ENCODE measurements at places on chromosomes 12 and 14.

- peak; percentile 99 for DNase-seq
Measured at GRCh38 chr12:123365025-123365917, 624 bp upstream of the SBNO1 start.

DNA sequence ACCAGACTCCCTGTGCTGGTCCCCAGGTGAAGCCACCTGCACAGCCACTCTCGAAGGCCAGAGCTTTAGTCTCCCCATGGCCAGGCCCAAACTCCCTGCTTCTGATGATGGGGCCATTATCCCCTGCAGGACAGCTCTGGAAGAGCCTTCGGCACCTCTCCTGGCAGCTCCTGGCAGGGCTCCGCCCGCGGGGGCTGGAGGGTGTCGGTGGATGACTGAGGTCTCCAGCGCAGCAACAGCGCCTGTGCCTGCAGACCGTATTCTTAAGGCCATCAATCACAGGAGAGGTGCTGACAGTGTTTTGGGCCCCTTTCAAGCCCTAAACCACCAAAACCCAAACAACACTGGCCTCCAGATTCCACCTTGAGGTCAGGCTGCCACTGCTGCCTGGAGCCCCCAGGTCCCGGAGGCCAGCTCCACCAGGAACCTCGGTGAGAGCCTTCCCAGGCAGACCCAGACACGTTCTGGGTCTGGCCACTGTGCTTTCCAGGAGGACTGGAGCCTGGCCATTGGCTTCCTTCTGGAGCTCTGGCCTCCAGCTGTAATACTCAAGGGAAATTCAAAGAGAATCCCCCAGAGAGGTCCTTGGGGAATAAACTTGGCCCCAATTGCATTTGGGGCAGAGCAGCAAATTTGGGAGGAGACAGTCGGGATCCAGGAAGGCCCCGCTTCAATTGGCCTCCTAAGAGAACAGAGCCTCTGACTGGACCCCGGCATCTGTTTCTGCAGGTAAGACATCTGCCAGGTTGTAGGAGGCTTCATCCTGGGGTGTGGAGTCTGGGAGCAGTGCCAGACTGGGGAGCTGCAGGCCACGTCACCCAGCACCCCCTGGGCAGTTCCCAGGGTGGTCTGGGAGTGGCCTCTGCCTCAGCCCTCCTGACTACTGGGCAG, 210.6 kb upstream of the RTL1 start:
- peak; percentile 11 for DNase-seq

GRCh38 chr12:124131659-124132058, 158.6 kb downstream of the ZNF664 start:
- no peak for DNase-seq

- no peak for DNase-seq
Measured at GRCh38 chr12:25876383-25877045, 82.0 kb upstream of the RASSF8 start.

DNA sequence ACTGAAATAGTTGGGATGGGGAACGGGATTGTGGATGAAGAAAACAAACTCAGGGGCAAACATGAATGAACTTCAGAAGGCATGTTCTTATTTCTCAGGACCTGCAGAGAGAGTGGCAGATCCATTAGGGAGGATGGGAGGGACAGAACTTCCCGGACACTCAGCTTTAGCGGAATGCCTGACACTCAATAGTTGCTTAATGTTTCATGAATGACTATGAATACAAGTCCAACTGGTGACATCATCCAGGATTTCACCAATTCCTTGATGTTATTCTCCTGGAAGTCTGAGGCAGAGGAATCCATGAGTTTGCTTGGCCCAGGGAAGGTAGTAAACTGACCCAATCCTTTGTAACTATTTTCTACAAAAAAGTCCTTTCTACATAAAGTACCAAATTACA, 37.8 kb upstream of the LRRC10 start:
- DNase-seq = no peak

DNA sequence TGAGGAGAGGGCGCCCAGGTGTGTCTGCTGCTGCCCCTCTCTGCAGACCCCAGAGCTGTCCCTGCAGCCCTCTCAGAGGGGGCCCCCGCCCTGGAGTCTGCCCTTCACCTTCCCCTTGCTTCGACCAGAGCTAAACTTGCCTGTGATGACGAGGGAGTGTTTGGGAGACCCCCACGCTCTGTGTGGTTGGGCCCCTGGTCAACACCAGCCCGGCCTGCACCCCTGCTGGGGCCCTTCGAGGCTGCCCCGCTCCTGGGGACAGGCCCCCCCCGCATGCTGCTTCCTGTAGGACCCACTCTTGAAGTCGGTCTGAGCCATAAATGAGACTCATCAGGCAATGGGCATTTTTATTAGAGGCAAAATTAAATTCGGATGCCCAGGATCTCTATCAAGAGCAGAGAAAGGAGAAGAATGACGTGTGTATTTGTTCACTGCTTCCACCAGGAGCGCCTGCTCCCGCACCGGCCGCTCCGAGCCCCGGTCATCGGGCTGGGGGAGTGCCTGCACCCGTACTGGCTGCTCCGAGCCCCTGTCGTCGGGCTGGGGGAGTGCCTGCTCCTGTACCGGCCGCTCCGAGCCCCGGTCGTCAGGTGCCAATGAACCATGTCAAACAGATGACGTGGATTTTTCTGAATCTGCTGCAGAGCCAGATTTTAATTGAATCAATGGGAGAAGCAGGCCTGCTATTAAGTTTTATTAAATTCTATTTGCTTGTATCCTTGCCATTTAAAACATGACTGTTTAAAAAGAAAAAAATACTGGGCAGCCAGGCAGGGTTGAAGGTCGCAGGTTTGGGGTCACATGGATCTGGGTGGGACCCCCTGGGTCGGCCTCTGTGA, 47.7 kb downstream of the NOC4L start:
- no peak for DNase-seq

- no peak for DNase-seq
Measured at GRCh38 chr14:77599889-77600288, 16.5 kb downstream of the SPTLC2 start.

DNA sequence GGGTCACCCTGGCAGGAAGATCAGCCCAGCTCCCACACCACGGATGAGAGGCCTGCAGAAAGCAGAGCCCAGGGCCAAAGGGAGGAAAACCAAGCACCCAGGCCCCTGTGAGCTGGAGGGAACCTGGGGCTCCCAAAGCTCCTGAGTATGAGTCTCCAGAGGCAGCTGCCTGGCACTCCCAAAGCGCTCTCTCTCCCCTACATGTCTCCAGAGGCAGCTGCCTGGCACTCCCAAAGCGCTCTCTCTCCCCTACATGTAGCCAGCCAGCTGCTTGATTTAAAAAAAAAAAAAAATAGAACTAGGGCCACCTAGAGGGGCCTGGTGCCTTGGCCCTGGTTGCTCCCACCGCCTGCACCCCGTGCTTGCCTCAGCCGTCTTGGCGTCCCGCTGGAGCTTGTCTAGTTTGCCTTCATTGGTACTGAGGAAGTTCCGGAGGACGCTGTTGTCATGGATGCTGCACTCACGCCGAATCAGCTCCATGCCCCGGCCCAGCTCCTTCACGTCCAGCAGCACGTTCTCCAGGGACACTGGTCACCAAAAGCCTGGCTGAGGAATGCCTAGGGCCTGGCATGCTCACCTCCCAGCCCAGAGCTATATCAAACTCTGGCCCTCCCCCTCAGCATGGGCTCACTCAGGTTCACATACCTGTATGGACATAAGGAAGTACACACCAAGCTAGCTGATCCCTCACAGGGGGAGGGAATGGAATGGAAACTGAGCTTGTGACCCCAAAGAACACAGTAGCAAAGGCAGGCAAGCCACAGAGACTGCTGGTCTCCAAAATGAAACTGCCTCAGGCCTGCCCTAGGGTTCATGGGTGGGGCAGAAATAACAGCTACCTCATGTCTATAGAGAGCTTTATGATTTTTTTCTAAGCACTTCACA, 24.7 kb downstream of the PRPF40B start:
- no peak for DNase-seq

DNA sequence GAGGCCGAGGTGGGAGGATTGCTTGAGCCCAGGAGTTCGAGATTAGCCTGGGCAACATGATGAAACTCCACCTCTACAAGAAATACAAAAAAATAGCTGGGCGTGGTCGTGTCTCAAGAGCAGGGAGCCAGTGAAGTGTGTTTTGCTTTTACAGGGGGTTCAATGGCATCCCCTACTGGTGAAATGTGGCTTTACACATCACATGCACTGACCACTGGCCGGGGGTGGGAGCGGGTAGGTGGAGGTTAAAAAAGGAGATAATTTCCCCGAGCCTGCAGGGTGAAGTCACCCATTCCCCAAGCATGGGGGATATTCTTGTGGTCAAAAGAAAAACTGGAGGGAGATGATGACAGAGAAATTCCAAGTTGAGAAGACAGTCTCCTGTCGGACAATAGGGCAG, 63.6 kb upstream of the PWP1 start:
- DNase-seq = no peak

GRCh38 chr14:28770061-28770460, 3.5 kb downstream of the FOXG1 start:
- DNase-seq = no peak

DNA sequence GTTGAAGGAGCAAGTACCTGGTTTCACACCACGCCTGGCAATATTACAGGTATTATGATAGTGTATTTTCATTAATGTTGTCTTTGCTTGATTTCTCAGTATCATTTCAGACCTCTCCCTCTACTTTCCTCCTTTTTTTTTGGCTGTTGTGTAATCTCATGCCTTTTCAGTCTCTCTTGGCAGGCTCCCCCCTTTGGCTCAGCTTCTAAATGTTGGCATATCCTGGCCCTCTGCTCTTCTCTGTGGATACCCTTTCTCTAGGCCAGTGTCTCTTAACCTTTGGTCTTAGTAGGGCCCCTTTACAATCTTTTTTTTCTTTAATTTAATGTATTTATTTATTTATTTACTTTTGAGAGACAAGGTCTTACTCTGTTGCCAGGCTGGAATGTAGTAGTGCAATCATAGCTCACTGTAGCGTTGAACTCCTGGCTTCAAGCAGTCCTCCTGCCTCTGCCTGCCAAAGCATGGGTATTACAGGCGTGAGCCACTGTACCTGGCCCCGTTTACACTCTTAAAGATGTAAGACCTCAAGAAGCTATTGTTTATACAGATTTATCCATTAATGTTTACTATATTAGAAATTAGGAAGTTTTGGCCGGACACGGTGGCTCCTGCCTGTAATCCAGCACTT, 12.8 kb downstream of the MTHFD1 start:
- no peak for DNase-seq

- DNase-seq = no peak
Measured at GRCh38 chr12:115452751-115453281, 768.8 kb upstream of the TBX3 start.

GRCh38 chr14:31269634-31270195, 62.1 kb upstream of the HECTD1 start:
- no peak for DNase-seq

DNA sequence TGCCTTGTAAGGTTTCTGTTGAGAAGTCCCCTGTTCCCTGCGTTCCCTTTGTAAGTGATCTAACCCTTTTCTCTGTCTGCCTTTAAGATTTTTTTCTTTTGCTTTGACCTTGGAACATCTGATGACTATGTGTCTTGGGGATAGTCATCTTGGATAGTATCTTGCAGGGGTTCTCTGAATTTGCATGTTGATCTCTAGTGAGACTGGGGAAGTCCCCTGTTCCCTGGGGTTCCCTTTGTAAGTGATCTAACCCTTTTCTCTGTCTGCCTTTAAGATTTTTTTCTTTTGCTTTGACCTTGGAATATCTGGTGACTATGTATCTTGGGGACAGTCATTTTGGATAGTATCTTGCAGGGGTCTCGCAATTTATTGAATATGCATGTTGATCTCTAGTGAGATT, 38.2 kb upstream of the TMX1 start:
- no peak for DNase-seq

DNA sequence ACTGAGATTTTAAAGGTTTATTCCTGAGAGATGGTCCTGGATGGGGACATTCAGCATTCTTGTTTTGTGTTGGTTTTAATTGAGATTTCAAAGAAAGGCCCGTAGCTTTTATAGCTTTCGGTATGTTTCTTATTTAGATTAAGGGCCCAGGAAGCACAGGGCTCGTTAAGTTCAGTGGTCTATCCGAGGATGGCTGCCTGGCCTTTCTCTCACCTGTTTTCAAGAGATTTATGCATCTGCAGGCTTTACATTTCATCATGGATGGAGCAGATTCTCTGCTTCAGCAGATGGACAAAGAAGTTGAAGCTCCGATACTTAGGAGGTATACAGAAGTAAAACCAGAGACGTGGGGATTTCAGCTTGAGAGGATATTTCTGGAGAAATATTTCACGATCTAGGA, 16.0 kb downstream of the FZD10 start:
- no peak for DNase-seq

- no peak for DNase-seq
Measured at GRCh38 chr12:40313928-40314327, 89.1 kb downstream of the LRRK2 start.

Data from right hindlimb (tissue), 1 donor.